ENCODE measurements at places on chromosomes 5 and 9.

- DNase-seq: no peak
Observed at GRCh38 chr9:99513441-99514112, 291.5 kb downstream of the SEC61B start.

DNA sequence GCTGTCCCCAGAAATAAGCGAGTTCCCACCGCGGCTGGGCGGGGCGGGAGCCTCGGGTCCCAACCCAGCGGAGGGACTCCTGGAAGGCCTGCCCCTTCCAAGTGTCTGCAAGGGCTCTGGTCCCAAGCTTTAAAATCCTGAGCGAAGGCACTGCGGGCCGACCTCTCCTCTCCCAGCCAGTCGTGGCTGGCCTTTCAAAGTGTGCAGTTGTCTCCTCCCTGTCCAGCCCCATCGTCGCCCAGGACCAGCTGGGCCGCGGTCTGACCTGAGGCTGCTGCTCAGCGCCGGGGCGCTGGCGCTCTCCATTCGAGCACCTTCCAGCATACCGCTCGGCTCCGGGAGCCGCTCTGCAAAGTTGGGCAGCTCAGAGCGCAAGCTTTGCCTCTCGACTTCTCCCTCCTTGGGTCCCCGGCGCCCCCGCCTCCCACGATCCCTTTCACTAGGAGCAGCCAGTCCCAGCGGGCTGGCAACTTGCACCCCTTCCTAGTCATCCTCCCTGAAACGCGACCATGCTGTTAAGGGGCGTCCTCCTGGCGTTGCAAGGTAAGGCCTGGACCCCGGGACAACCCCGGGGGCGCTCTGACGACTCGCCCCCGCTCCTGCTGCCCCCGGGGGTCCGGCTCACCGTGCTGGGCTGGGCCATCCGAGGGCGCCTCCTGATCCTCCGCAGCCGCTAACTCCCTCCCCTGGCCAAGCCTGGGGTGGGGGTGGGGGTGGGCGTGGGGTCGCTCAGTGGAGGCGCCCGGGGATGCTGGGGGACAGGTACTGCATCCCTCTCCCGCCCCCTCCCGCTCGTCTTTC, at the start of gene MAMDC2:
MAMDC2 (plus strand) TSS at position 160 of the 801 bp plus-strand sequence; CDS start at position 510, 350 bp downstream.
- no peak for DNase-seq

GRCh38 chr9:83188277-83188676, 125.3 kb upstream of the RASEF start:
- no peak for DNase-seq

- no peak for DNase-seq
Observed at GRCh38 chr9:21528123-21528808, 46.2 kb upstream of the IFNE start.

- DNase-seq: no peak
Observed at GRCh38 chr9:84667571-84668195, 1.8 kb upstream of the NTRK2 start.

- peak; percentile 58 for DNase-seq
Observed at GRCh38 chr5:177426566-177427210, at the start of gene GRK6. TSS of gene GRK6 (plus strand) at chr5:177426676. CDS start at chr5:177426846, 170 bp downstream.

GRCh38 chr5:2699231-2699630, 52.2 kb downstream of the IRX2 start:
- no peak for DNase-seq

DNA sequence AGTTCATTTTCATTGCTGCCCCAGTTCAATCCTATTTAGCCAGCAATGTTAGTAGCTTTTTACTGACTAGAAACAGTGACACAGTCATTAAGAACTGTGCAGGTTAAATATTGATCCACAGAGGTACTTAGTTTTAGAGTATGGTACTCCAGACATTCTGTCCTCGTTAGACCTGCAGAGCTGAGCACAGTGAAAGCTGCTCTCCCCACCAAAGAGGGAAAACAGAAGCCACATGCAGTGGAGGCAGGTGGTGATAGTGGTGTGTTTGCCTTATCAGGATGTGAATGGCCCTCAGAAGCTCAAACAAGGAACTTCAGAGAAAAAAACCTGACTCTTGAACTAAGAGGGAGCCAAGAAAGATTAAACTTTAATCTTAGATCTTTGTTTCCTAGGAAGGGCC, 75.5 kb downstream of the UNC13B start:
- DNase-seq: no peak

DNA sequence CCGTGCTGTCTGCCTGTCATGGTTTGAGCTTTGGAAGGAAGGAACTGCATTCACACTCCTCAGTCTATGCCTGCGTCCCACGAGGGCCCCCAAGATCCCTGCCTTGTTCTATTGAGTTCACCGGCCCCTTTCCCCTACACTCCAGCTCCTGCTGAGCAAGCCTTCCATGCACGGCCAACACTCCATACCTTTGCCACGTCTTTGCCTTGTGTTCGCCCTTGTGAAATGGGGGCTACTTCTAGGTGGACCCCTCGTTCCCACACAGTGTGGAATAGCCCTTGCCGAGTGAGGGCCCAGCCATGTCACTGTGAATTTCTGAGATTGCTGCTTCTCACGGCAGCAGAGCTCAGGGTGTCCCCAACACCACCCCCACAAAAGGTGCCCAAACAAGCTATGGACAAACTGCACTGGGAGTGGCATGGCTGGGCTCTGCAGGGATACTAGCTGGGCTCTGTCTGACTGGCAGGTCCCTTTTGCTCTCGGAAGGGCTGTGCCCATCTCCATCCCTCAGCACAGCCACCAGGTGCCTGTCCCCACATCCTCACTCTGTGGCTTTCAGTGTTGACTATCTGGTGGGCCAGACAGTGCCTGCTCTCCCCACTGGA, 67.9 kb upstream of the ADAMTS2 start:
- no peak for DNase-seq

DNA sequence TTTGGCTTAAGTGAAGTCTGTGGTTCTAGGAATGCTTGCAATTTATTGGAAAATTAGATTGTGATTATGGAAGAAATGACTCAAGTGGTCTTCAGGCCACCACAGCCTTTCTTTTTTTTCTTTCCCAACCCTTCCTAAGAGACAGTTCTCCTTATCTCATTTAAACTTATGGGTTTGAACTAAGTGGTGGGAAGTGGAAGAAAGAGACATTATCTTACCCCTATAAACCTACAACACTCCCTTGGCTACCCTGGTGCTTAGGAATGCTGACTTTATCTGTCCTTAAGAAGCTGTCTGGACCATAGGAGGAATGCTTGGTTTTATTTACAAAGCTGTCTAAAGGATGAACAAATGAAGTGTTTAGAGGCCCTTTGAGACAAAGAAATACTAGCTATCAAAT, 5.1 kb upstream of the ERAP1 start:
- DNase-seq: no peak

- no peak for DNase-seq
Observed at GRCh38 chr9:34334337-34334824, 5.0 kb downstream of the NUDT2 start.

GRCh38 chr5:3043600-3043999, 292.1 kb upstream of the IRX2 start:
- no peak for DNase-seq

GRCh38 chr5:97297063-97297703, 114.1 kb upstream of the RIOK2 start:
- DNase-seq: no peak

DNA sequence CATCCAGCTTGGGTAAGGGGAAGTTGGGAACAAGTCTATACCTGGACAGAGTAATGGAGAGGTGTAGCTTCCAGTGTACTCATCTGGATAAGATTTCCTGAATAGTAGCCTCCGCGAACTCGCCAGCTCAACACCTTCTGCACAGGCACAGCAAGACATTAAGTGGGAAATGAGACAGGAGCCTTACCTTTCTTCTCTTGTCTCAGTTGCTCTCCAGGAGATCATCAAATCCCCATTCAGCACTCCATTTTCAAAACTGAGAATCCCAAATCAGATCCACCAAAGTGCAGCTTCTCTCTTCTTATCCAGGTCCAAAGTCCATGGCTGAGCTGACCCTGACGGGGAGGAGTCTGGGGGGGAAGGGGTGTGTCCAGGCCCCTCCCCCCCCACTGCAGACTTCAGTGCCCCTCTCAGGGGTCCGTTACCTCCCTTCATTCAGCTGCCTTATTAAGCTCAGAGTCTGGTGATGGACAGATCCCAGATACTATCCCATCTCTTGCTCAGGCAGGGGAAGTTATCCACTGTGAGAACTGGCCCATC, 5.9 kb upstream of the MGAT1 start:
- no peak for DNase-seq

DNA sequence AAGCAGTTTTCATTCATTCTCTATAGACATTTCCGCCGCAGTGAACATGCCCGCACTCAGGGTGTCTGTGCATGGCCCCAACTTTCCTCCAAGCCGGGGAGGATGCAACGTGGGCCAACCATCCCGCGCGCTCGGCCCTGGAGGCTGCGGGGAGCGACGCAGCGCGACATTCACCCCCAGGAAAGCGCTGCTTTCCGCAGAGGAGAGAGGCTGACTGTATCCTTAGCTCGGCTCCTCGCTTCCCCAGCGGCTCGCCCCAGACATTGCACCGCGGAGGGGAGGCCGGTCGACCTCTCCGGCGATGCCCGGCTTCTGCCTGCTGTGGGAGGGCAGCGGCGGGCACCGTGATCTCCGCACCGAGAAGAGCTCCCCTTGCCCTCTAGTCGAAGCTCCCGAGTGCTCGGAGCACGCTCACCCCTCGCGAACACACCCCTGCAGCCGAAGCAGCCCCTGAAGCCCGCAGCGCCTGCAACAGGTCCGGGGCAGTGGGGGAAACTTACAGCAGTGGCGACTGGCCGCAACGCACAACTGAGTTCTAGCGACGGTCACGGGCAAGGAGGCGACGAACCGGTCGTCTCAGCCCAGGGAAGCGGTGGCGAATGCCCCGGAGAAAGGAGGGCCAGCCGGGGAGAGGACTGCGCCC, 600 bp downstream of the ENC1 start:
- no peak for DNase-seq

- no peak for DNase-seq
Observed at GRCh38 chr9:72533322-72533721, 11.9 kb downstream of the TMC1 start.

- no peak for DNase-seq
Observed at GRCh38 chr5:169289520-169289919, 11.4 kb downstream of the SLIT3 start.

DNA sequence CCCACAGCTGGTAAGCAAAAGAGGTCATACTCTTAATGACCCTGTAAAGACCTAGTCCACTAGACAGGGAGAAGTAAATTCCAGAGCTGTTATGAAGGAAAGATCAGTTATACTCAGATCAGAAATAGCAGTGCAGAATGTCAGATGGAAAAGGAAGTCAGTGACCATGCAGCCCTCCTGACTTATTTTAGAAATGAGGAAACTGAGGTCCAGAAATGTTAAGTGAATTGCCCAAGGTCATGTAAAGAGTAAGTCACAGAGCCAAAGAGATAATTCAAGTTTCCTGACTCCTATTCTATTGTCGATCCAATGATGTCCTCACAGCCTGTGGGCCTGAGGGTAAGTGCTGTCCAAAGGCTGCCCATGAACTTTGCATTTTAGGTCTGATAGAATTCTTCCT, 214.9 kb upstream of the IL12B start:
- no peak for DNase-seq

DNA sequence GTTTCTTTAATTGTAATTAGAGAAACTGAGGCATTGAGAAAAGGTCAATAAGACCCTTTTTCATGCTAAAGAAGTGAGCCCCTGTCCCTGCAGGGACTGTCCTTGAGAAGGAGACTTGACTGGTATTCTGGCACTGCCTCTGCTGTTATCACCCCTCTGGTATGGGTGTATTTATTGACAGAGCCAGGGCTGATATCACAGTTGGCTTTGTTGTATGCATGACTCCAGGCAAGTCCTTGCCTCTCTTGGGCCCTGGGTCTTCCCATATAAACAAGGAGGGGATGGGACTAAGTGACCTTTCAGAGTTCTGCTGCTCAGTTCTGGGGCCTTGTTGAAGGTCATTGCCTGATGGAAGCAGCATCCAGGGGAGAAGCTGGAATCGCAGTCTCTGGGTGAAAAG, 71.8 kb upstream of the PPARGC1B start:
- DNase-seq: no peak

- peak; percentile 12 for DNase-seq
Observed at GRCh38 chr5:143402017-143402552, 1.4 kb downstream of the NR3C1 start.

DNA sequence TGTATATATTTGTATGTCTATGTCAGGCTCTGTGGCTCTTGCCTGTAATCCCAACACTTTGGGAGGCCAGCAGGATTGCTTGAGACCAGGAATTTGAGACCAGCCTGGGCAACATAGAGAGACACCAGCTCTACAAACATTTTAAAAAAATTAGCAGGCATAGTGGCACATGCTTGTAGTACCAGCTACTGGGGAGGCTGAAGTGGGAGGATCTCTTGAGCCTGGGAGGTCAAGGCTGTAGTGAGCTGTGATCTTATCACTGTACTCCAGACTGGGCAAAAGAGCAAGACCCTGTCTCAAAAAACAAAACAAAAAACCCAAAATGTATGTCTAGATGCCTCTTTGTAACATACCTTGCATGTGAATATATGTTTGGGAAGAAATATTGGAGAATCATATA, 15.8 kb downstream of the ARRDC3 start:
- DNase-seq: no peak

DNA sequence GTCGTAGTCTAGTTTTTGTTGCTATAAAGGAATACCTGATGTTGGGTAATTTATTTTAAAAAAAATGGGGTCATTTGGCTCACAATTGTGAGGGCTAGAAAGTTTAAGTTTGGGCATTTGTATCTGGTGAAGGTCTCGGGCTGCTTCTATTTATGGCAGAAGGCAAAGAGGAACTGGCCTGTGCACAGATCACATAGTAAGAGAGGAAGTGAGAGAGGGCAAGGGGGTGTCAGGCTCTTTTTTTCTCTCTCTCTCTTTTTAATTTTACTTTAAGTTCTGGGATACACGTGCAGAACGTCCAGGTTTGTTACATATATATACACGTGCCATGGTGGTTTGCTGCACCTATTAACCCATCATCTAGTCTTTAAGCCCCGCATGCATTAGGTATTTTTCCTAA, 453.3 kb downstream of the DIRAS2 start:
- no peak for DNase-seq

- DNase-seq: no peak
Observed at GRCh38 chr5:88787856-88788255, 95.1 kb downstream of the MEF2C start.

DNA sequence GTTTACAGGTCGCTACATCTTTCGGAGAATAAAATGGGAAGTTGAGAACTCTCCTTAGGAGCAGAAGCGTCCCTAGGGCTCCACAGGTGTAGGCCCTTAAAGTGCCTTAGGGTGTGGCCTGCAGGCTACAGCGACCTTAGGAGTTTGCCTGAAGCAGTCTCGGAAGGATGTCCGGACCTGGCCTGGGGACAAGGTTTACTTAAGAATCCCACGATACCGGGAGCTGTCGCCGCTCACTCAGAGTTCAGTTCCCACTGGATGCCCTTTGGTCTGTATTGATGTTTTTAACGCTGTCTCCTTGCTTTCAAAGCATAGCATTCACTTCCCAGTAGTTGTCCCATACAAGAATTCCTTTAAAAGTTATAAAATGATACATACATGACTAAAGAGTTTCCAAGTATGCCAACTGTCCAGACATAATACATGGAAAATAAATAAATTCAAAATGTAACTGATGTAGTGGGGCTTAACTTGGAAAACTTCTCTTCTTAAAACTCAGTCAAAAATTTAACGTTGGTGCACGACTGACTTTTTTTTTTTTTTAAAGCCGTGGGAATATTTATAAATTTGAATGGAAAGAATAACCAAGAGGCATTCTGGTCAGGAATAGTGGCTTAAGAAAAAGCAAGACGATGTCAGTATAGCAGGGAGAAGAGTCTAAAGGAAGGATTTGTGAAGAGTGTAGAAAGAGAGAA, 848 bp downstream of the RAD50 start:
- DNase-seq: no peak

Measured in stimulated activated naive CD4-positive, alpha-beta T cell (primary cell).